WTC11 (cell line): ENCODE measurements at places on chromosomes 7 and 10.

DNA sequence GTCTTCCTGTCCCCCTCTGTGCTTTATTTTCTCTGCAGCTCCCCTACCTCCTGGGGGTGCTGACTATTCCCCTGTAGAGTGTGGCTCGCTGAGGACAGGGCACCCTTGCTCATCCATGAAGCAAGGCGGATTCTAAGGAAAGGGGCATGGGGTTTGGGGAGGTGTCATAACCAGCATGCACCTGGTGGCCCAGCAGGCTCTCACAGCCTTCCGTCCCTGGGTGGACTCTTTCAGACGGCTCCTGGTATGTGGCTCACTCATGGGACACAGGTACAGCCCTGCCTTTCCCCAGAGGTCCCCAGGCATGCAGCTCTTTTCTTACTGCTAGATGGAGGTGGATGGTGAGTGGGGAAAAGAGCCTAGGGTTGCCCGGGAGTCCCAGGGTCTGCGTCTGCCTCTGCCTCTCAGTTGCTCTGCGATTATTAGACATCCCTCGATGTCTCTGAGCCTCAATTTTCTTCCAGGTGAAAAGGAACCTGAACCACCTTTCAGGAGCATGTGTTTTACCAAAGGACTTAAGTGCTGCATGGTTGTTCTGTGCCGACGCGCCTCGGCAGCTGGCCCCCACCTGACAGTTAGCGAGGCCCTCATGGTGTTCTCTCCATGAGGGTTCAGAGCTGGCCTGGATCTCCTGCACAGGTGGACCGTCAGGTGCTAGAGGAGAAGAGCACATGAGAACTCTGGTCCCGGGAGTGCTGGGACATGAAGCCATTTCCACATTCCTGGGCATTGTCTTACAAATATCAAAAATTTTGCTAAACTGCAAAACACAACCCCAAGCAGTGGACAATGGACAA, 172.5 kb upstream of the SHH start:
- DNase-seq: no peak

DNA sequence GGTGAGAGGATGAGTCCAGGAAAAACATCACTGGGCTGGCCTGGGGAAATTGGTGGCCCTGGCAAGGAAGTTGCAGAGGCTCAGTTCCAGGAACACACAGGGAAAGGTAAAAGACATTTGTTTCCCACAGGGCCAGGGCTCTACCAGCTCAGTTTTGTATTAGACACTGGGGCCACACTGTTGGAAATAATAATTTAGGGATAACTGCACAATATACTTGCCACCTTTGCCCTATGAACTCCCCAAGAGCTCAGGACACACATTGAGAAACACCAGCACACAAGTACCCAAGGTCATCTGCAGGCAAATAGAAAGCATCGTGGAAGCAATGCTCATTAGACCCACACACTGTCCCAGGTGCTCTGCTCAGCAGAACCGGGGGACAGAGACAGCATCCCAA, 617.6 kb downstream of the PTPRN2 start:
- DNase-seq: no peak

DNA sequence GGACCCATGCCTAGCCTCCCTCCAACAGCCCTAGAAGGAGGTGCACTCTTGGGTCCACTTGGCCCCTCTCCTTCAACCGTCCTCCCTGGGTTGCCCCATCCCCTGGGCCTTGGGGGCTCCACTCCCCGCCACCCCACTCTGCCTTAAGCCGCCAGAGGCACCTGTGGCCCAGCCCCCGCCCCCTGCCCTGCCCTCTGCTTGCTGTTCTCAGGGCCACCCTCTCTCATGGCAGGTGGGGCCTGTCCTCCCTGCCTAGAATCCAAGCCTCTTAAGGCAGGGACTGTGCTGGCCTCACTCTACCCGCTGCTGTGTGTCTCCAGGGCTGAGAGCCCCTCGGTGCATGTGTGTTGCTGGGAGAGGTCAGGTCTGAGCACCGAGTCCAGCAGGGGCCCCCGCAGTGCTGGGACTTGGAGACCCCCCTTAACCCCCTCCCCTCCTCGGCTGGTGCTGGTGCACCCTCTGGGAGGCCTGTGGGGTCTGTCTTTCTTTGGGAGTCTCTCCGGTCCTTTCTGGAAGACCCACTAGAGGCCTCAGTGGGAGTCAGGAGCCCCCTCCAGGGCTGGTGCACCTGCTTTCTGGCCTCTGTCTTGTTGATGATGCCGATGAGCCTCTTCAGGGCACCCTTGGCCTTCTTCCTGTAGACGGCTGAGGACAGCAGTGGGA, 43.8 kb downstream of the CFAP46 start:
- DNase-seq: no peak

DNA sequence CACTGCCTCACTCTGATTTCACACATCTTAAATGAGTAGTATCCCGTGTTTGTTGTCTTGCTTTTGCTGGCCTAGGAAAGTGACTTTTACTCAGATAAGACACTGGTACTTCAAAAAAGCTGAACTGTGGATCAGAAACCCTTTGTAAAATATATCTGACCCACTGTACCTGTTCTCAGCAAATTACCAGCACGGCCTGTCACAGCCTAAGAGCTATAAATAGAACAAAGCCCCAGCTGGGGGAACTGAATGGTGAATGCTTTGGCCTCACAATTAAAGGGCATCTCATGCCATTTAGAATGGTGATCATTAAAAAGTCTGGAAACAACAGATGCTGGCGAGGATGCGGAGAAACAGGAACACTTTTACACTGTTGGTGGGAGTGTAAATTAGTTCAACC, 76.1 kb downstream of the CREB3L2 start:
- DNase-seq: no peak

- no peak for DNase-seq
These were observed 77.9 kb downstream of the SNX10 start for GRCh38 chr7:26369593-26369992.

- DNase-seq: no peak
These were observed 94.3 kb downstream of the GPR26 start for GRCh38 chr10:123760356-123761037.
